ENCODE measurements at places on chromosomes 16 and 17.

DNA sequence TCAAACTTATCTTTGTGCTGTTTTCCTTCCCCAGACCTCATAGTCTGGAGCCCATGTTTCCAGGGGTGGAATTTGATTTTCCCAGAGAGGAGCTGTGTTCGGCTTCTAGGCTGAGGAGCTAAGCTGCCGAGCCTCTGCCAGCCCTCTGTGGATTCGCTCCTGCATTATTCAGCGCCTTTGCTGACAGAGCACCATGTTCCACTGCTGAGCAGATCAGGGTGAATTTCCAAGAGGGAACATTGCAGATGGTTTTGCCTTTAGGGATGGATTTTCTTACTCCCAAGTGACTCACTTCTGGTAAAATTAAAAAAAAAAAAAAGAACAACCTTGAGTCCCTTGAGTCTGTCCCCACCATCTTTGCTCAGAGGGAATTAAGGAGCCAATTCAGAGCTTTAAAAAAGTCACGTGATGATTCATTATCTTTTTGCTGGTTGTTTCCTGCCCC lies 229.5 kb downstream of the PRKCA start:
- no peak for ATAC-seq

DNA sequence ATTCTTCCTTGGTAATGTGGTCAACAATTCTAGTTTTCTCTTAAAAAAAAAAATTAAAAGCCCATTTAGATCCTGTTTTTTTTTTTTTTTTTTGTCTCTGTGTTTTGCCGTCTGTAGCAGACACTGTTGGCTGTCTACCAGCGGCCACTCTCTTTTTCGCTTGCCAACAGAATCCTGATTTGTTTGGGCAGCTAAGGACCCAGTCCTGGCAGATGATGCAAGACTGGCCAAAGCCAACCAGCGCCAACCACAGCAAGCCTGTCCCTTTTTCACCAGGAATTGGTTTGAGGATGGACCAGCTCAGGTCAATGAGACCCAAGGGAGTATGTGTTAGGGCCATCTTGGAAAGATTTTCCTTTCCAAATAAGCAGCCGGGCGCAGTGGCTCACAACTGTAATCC lies 28.2 kb downstream of the ST3GAL2 start:
- no peak for ATAC-seq

DNA sequence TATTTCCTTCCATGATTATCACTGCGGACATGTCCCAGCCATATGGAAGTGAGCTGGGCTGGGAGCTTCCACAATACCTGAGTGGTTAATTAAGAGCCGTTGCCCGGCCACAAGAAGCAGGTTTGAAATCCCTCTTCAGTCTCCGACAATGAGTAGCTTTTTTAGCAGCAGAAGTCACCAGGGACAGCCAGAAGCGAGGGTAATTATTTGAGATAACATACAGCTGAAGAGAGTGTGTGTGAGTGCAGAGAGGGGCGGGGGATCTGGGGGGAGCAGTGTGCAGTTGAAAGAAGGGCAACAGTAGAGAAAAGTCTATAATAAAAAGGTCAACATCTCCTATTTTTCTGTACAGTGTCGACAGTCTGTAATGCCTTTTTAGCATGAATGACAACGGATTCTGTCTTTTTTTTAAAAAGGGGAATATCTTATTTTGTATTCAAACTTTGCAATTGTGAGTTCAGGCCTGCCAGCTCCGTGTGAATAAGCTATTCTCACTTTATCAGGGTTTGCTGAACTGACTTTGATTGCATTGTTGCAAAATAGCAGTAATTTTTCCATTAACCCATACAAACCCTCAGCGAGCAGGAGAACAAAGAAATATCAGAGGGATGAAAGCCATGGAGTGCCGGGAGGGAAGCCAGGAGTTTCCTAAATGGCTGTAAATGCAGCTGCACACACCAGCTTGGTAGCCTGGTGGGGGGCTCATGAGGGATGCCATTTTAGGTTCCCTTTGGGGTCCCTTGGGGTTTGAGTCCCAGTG lies 220.3 kb upstream of the IRX3 start:
- ATAC-seq: no peak

DNA sequence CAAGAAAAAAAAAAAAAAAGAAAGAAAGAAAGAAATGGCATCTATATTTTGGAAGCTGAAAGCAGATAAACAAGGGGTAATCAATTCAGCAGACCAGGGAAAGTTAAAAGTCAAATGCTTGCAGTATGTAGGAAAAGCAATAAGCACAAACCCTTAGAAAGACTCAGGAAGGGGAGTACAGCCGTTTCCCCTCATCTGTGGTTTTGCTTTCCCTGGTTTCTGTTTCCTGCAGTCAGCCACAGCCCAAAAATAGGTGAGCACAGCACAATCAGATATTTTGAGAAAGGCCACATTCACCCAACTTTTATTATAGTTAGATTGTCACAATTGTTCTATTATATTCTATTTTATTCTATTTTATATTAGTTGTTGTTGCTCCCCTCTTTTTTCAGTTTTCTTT lies 14.4 kb upstream of the ALOX12 start:
- ATAC-seq: no peak

DNA sequence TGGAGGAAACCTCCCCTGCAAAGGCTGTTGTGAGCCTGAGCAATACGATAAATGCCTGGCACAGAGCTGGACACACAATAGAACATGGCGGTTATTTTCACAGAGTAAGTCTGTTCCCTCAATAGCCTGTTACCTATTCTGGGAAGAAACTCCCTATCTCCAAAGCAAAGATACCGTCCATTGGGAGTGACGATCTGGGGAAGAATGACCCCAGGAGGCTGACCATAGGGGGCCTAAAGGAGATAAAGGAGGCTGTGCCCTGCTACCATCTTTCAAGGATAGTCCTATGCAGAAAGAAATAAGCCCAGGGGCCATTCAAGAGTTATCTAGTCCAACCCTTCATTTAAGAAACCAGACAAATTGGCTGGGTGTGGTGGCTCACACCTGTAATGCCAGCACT lies 4.1 kb upstream of the AXIN2 start:
- no peak for ATAC-seq

GRCh38 chr16:62041401-62041800 lies 5.2 kb upstream of the CDH8 start:
- no peak for ATAC-seq

DNA sequence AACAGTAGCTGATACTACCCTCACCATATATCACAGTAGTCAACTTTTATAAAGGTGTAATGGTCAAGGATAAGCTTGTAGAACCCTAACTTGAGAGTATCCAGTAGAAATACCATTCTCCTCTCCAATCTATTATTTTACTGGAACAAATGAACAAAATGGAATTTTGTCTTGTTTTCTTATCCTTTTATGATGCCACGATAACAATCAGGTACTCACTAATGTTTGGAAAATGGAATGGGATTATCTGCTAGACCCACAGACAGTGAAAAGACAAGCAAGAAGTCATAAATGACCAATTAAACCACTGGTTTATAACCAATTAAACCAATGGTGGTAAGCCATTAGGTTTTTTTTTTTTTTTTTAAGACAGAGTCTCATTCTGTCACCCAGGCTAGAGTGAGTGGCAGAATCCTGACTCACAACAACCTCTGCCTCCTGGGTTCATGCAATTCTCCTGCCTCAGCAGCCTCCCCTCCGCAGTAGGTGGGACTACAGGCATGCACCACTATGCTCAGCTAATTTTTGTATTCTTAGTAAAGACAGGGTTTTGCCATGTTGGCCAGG lies 10.4 kb downstream of the GPATCH8 start:
- no peak for ATAC-seq

GRCh38 chr16:71687861-71688260 lies 36.6 kb downstream of the PHLPP2 start:
- no peak for ATAC-seq

DNA sequence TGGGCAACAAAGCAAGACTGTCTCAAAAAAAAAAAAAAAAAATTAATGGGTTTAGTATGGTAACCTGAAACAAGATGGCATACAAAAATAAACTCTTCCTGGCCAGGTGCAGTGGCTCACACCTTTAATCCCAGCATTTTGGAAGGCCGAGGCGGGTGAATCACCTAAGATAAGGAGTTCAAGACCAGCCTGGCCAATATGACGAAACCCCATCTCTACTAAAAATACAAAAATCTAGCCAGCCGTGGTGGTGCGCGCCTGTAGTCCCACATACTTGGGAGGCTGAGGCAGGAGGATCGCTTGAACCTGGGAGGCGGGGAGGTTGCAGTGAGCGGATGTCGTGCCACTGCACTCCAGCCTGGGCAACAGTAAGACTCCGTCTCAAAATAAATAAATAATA lies 55.7 kb downstream of the PAFAH1B1 start:
- no peak for ATAC-seq

All from gastroesophageal sphincter (tissue), 4 donors.